NAMALWA (cell line): ENCODE measurements at places on chromosomes 3 and 15.

- DNase-seq = no peak
Observed at GRCh38 chr15:51721199-51721960, 16.1 kb downstream of the LYSMD2 start.

DNA sequence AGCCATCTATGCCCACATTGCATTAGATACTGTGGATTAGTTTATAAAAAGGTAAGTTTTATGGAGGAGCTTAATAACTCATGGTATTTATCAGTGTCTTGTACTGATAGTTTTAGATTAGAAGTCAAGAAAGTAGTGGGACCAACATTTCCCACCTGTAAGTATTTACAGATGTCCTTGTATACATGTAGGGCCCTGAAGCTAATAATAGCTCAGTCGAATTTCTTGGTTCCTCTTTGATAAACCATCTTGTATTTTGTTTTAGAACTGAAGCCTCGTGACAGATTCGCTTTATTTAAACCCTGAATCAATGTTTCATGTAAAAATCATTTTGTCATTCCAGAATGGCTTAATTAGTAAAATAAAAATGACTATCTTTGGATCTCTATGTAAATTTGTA lies 73.4 kb downstream of the CRYBG3 start:
- DNase-seq = peak; percentile 33

GRCh38 chr15:56821721-56822425 lies 88.6 kb upstream of the ZNF280D start:
- peak; percentile 59 for DNase-seq

DNA sequence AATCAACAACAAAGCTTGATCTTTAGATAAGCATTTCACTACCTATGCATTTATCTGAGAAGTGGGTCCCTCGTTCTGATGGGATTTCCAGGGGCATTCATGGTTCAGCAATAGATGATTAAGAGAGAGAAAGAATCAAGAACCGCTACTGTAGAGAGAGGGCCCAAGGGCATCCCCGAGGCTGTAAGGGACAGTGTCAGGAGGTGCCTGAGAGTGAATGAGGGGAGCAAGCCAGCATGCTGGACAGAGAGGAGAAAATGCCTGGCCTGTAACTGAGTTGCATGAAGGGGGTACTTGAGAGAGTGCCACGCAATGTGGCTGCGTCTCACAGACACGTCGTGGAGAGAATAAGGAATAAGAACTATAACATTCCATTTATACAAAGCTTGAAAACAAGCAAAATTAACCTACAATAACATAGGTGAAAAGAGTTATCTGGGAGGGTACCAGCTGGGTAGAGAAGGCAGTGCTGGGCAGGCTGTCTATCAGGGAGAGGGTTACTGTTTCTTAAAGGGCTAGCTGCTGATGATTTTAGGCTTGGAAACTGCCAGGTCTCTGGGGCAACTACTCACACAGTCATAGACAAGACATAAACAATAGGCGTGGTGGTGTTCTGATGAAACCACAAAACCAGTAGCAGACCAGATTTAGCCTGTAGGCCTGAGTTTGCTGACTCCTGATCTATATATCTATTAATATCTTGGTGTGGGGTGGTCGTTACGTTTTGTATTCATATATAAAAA lies 374.6 kb upstream of the CFAP20DC start:
- no peak for DNase-seq

- DNase-seq = no peak
Observed at GRCh38 chr3:32432711-32433530, 41.3 kb downstream of the CMTM7 start.

- DNase-seq = no peak
Observed at GRCh38 chr3:61892891-61893290, 331.5 kb downstream of the PTPRG start.

- peak; percentile 6 for DNase-seq
Observed at GRCh38 chr3:108036984-108037741, 53.7 kb downstream of the CD47 start.

DNA sequence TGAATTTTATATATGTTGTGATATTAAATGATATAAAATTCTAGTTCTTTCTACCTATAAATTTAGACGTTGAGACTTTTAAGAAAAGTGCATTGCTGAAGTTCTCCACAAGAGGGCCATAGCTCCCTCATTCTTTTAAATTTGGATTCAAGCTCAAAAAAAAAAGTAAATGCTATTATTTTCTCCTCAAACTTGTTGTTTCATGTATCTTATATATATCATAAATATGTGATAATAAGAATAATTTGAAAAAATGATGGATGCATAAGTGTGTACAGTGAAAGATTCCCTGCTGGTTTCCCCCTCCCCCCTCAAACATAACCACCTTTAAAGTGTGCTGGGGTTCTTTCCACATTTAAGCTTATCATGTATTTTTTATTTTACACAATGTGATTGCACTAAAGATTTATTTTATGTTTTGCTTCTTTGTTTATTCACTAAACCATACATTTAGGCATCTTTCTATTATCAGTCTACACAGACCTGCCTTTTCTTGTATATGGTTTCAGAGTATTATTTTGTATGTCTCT lies 769.4 kb upstream of the GOLIM4 start:
- DNase-seq = peak; percentile 55

DNA sequence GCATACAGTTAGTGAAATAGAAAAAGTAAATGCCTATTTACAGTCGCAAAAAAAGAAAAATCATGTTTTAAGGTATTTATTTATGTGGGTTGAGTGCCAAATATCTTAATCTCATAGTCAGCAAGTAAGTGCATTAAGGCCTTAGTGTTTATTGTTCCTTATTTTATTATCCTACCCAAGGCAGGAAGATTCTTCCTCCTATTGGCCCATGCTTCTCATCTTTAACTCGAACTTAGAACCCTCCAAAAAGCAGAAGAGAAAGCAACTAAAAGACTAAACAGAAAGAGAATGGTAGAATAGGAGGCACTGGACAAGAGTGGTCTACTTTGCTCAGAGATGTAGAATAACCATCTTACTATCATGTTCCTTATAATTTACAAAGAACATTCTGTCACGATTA lies 7.5 kb downstream of the RFX7 start:
- no peak for DNase-seq

GRCh38 chr3:175121225-175121624 lies 262.1 kb downstream of the NAALADL2 start:
- peak; percentile 15 for DNase-seq

GRCh38 chr3:18111796-18112232 lies 313.3 kb downstream of the SATB1 start:
- DNase-seq = peak; percentile 27

DNA sequence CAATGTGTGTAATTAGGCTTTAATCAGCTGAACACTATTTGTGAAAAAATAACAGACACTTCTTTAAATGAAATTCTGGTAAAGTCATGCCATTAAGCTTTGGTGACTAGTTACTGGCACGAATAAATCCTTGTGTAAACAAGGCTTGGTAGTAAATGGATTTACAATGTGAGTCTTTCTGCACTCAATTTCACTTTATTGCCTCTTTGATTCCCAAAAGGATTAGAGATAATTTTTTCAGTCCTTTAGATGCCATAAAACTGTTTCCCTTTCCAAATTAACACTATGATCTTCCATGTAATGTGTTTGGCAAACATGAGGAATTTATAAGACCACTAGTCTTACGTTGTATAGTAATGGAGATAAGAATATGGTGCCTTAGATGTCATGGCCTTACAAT lies 339.5 kb upstream of the DNAJC19 start:
- no peak for DNase-seq

DNA sequence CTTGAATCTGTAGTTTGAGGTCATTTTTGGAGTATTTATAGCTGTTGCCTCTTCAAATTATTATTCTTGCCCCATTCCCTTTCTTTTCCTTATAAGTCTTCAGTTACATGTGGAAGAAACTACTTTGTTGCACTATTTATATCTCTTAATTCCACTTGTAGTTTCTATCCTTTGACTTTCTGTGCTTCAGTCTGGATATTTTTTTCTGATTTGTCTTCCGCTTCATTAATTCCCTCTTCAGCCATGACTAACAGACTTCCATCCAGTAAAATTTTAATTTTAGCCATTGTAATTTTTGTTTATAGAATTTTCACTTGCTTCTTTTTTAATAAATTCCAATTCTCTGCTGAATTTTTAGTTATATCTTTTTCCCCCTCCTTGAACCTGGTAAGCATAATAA lies 15.7 kb upstream of the VEPH1 start:
- no peak for DNase-seq

- no peak for DNase-seq
Observed at GRCh38 chr3:124149771-124150170, 157.8 kb upstream of the ROPN1 start.

DNA sequence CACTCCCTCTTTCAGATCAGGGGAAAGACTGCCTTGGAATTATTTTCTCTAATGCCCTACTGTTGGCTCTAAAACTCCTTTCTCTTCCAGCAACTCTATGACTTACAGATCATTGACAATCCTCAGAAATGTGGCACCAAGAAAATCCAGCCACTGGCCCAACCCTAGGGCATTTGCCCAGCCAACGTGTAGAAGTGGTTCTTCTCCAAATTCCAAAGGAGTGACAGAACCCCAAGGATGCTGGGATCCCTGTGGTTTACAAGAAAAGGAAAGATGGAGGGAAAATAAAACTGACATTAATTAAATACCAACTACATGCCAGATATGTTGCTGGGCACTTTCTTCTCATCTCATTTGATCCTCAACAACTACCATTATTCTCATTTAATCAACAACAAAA lies 216.0 kb downstream of the NTRK3 start:
- DNase-seq = no peak

- DNase-seq = no peak
Observed at GRCh38 chr3:11186318-11186692, 32.0 kb downstream of the HRH1 start.

DNA sequence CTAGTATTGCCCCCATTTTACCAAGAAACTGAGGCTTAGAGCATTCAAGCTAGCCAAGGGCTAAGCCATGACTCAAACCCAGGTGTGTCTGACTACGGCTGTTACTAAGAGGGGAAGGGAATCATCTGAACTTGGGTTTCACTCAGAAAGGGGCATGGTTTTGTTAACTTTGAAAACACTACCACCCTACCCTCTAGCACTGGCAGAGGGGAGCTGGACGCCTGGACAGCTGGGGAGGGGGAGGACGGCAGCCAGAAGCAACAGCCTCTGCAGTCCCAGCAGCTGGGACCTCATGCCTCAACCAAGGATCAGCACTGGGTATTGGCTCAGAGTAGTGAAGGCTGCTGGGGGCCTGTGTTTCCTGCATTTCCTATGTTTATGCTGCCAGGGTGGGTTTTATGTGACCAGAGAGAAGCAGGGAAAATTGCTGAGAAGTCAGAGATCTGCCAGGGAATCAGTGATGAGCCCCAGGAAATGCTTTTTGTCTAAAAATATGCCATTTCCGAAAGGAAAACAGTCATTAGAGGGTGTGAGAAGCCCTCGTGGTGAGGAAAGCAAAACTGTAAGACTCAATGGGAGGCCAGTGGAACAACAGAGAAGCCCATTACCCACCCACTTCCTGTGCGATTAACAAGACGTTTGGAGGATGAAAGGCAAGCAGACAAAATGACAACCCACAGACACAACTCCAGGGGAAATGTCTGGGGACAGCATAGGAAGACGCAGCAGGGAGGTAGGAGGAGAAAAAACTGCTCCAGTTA lies 41.2 kb downstream of the LIPC start:
- DNase-seq = no peak

- DNase-seq = no peak
Observed at GRCh38 chr15:51334011-51334451, 4.4 kb downstream of the CYP19A1 start.

DNA sequence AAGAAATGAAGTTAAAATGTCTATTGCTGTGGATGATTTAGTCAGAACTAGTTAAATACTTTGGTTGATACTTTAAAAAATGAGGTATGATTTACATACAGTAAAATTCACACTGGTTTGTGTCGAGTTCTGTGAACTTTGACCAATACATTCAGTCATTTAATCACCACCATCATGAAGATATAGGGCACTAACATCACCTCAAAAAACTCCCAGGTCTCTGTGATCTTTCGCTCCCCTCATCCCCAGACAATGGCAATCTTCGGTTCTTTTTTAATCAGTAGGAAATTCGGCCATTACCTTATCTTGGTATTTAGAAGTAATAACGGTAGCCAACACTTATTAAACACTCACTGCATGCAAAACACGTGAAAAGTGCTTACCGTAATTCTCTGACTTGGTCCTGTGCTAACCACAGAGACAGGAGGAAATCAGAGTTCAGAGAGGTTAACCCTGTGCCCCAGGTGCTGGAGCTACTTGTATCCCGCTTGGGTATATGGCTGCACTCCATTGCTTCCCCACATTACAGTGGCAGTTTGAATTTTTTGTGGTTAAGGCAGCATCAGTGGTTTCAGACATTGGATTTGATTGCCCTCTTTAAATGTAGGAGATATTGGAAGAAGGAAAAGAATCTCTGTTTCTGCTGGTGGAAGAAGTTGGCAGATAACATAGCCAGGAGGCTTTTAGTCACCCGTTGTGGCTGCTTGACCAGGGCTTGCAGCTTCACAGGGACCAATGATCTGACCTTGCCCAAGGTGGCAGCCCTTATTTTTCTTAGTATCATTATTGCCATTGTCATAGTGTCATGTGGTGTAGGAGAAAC lies 4.2 kb downstream of the PLCL2 start:
- peak; percentile 85 for DNase-seq

DNA sequence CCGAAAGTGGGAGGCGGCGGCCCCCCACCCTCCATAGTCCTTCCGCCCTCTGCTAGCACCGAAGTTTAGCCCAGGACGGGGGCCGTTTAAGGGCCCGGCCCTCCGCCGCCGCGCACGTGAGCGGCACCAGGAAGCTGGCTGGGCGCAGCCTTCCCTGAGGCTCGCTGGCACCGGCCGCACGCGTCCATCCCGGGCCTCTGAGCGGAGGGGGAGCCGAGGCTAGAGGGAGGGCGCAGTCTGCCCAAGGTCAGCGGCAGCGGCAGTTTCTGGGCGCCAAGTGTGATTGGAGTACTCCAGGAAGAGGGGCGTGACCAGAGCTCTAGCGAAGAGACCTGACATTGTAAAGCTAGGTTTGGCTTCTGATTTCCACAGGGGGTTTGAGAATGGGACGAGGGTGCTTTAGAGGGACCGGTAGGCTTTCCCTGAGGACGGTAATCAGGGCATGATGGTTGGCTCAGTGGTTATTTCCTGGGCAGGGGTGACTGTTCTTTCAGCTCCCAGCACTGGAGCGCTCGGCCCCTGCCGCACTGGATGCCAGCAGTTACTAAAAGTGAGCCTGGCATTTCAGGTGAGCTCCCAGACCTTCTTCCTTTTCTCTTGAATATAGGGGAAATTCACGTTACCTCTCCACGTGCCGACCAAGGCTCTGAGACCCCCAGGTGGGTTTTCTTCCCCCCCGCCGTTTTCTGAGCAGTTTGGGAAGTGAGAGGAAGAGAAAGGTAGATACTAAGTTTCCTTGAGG lies 853 bp downstream of the TEX264 start:
- DNase-seq = peak; percentile 55

DNA sequence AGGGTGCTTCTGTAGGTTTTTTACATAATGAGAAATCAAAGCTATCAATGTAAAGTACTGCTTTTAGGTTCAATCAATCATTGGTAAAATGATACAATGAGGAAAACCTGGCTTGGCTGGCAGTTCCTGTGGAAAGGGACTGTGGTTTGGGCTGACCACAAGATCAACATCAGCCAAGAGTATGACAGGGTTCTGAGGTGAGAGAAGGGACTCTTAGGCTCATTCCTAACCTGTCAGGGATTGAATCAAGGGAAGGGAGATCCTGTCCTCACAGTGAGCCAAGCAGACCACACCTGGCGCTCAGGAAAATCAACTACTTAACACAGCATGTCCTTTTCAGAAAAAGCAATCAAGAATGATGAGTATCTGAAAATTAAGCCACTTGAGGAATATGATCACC lies 111.1 kb downstream of the MAGI1 start:
- no peak for DNase-seq

GRCh38 chr15:69533522-69533921 lies 80.9 kb downstream of the RPLP1 start:
- no peak for DNase-seq

- DNase-seq = no peak
Observed at GRCh38 chr15:72289597-72290325, 17.4 kb upstream of the PARP6 start.
